ENCODE measurements at places on chromosomes 1 and 21. TPM values are rescaled to one million over a fixed set of nuclear protein-coding genes. Genes with fewer than 3 reads are reported as not detected.

DNA sequence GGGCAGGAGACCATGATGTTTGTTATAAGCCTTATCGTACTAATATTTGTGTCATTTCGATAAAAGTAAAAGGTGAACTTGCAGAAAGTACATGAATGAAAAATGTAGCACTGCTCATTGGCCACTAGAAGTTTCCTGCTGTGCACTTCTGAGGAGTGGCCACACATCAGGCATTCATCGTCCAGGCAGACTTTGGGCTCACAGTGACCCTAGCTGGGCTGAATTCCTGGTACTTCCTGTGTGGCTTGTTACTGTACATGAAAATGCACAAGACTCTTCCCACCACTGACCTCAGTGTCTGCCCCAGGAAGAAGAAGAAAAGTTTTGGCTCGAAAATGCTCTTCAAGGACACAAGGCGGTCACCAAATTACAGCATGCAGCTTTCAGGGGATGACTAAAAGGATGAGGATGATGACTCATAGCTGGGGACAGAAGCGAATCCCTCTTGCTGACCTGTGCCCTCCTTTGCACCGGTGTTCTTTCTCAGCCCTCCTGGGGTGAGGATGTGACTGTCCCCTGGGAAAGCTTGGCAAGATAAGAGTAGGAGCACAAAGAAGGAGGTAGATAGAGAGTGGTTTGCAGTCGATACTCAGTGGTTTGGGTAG, 252.4 kb upstream of the KAZN start:
- DNase-seq: no peak

DNA sequence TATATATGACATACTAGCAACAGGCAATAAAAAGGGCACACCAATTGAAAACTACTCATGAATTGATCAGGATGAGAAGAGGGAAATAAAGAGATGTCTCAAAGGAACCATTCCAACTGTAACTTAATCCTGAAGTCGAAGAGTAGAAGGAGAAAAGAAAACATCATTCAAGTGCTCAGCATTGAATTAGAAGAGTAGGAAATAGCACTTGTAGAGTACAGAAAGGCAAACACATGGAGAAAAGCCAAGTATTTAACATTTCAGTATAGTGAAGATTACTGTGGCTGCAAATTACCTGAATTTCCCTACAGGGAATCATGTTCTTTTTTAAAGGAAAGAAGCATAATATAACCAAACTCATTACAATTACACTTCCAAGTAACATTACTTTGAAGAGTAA, 205.0 kb downstream of the KCTD3 start:
- DNase-seq: no peak

- no peak for DNase-seq
Measured at GRCh38 chr1:222054416-222054815, 312.5 kb upstream of the DUSP10 start.

DNA sequence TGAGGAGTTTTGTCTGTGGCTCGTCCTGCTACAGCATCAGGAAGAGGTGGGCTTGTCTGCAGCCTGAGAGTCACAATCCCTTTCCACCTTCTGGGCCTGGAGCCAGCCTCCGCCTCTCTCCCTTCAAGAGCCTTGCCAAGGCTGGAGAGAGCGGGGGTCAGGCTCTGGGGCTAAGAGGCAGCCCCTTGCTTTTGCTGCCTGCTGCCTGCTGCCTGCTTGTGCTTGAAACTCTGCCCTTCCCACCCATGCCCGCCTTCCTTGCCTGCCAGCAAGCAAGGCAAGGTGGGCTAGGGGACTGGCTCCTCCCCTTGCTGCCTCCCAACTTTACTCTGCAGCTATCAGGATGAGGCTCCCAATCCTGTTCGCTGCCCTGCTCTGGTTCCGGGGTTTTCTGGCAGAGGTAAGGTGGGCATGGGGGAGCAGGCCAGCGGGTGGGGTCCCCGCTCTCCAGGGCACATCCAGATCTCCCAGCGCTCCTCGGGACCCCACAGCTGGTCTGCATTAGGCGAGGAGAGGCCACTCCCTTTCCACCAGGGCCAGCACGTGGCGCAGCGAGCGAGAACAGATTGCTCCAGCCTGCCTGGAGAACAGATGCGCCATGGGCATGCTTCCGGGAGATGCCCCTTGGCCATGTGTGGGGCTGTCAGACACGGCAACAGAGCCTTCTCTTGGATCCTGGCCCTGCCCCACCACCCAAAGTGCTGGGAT, 7.5 kb upstream of the PTPN7 start:
- DNase-seq: no peak

Gene AGT
- total RNA-seq: 36.1 TPM

Gene AQP10
- not detected for total RNA-seq

GRCh38 chr1:160522622-160523345, at the start of gene SLAMF6:
Gene SLAMF6 (minus strand): TSS chr1:160523255. CDS start chr1:160523192, 63 bp downstream.
- no peak for DNase-seq

GRCh38 chr1:175630076-175630475, 113.3 kb downstream of the TNR start:
- no peak for DNase-seq

Gene CFHR4
- not detected for total RNA-seq

- no peak for DNase-seq
Measured at GRCh38 chr21:15031790-15032357, 32.9 kb downstream of the NRIP1 start.

GRCh38 chr1:41914516-41914915, 4.2 kb downstream of the HIVEP3 start:
- no peak for DNase-seq

GRCh38 chr1:204676043-204676442, 9.5 kb downstream of the LRRN2 start:
- DNase-seq: no peak

DNA sequence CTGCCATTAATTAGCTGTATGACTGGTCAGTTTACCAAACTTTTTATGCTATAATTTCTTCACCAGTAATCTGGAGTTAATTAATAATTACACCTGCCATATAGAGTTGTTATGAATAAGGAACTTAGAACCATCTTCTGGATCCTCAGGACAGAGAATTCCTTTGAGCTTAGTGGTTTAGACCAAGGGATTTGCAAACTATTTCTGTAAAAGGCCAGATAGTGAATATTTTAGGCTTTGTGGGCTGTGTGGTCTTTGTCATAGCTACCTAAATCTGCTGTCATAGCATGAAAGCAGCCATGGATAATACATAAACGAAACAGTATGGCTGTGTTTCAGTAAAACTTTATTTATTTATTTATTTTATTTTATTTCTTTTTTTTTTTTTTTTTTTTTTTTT, 9.0 kb downstream of the TIMM17A start:
- no peak for DNase-seq

Data from psoas muscle (tissue), 8 donors.